Stimulated activated CD8-positive, alpha-beta memory T cell treated with anti-CD3 and anti-CD28 coated beads, Interleukin-4, amount 100 ng/mL, for 1 hour (primary cell): ENCODE measurements at places on chromosomes 16 and 17.

DNA sequence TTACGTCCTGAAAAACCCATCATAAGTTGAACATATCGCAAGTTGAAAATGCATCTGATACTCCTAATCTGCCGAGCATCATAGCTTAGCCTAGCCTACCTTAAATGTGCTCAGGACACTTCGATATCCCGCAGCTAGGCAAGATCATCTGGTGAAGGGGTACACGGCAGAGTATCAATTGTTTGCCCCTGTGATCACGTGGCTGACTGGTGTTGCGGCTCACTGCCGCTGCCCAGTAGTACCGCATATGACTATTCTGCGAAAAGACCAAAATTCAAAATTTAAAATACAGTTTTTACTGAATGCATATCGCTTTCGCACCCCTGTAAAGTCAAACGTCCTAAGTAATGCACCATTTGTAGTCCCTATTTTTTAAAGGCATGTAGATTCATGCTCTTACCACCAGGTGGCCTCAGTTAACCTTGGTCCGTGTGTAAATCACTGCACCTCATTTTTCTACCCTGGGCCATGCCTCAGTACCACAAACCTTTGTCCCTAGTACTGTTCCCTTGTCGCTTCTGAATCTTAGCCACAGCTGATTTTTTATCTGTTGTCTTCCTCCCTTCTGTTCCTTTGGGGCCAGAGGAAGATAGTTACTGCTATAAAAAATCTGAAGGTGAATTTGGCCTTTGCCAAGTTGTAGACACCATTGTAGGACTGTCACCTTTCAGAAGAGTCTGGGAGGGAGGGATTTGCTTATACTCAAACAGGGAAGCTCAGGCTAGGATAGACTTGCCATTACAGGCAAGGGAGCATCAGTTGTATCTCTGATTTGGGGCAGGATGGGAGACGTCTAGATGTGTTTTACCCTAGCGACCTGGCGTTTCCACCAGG is 34.4 kb downstream of the WWP2 start:
- DNase-seq: no peak

- no peak for DNase-seq
Measured at GRCh38 chr16:83470416-83470815, 337.4 kb upstream of the HSBP1 start.

DNA sequence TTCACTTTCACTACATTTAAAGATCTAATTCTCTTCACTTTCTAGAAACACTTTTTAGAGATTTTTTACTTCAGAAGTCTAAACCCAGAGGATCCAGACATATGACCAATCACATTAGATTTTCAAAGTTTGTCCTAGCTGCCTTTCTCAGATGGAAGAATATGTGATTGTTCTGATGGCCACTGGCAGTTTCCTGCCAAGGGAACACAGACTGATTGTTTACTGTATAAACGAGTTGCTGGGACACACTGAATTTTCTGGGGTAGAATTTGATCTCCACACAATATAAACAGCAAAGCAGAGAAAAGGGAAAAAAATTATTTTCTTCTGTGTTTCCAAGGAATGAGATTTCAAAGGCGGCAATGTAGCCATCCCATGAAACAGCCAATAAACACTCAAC is 480.0 kb downstream of the TOX3 start:
- no peak for DNase-seq

- DNase-seq: no peak
Measured at GRCh38 chr16:67244387-67245185, 2.7 kb downstream of the FHOD1 start.

- no peak for DNase-seq
Measured at GRCh38 chr17:80671825-80672110, 127.1 kb downstream of the RPTOR start.

DNA sequence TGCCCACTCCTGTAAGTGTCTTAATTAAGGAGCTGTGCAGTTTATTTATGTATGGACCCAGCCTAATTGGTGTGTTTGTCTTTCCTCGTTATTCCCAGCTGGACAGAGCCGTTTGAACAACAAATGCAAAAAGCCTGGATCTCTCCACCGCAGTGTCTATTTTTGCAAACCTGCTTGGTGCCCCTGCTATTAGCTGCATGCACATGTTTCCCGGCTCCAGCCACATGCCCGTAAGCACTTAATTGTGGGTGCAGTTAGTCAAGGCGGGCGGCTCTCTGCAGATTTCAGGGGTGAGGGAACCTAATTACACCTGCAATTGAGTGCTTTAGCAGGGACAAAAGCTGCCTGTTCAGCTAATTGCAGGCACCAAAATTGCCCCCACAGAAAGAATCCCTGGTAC is 74.0 kb upstream of the GSE1 start:
- no peak for DNase-seq

DNA sequence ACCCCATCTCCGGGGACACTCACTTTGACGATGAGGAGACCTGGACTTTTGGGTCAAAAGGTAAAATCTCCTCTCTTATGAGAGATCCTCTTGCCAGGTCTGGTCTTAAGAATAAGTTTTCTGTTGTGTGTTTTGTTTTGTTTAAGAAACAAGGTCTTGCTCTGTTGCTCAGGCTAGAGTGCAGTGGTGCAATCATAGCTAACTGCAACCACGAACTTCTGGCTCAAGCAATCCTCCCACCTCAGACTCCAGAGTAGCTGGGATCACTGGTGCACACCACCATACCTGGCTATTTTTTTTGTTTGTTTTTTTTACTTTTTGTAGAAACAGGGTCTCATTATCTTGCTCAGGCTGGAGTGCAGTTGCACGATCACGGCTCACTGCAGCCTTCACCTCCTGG is 4.1 kb downstream of the MMP25 start:
- no peak for DNase-seq

DNA sequence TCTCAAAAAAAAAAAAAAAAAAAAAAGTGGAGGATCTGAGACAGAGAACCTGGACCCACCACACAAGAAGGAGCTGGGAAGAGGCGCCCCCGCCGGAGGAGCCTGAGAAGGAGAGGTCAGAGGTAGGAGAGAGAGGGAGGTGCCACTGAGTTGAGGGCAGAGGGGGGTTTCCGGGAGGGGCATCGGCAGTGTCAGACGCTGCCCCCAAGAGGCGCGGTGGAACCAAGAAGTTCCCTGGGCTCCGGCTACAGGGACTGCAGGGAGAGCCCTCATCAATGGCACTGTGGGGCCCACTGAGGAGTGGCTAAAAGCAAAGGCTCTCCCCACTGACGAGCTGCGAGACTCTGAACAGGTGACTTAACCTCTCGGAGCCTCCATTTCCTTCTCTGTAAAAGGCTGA is 4.2 kb downstream of the CCDC42 start:
- DNase-seq: peak; percentile 21

- DNase-seq: no peak
Measured at GRCh38 chr16:75256059-75256571, 4.7 kb upstream of the BCAR1 start.

DNA sequence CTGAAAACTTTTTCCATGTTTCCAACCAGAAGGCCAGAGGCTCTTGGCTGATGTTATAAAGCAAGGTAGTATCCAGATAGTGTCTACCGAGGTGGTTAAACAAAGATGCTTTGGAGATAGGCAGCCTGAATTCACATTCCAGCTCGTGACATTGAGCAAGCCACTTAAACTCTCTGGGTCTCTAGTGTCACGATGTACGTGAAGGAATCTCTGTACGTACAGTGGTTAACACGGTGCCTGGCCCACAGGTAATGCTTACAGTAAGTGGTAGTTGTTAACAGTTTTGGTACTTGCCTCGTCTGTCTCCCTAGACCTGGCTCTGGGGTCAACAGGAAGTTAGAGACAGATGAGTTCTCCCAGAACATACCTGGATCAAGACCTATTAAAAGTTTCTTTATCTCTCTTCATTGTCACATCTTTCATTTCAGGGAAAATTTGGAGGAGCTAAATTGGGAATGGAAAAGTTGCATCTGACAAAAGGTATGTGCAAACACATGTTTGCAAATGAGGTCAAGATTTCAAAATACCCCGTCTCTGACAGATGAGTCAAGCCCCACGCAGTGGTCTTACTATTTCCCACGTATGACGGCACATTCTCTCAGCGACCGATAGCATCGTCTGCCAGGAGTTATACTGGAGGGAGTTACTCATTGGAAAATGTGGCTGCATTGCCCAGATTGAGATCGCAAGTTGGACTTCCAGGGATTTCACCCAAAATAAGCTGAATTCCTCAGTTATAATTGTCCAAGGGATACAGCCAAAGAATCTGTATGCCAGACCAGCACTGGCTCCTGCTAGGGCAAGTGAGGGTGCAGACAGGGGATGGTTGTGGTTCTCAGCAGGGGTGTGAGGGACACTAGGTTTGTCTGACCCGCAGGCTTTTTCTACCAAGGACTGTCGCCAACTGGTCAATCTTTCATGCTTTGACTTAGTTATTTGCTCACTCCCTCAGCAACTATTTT is 18.9 kb upstream of the MYH10 start:
- DNase-seq: no peak

DNA sequence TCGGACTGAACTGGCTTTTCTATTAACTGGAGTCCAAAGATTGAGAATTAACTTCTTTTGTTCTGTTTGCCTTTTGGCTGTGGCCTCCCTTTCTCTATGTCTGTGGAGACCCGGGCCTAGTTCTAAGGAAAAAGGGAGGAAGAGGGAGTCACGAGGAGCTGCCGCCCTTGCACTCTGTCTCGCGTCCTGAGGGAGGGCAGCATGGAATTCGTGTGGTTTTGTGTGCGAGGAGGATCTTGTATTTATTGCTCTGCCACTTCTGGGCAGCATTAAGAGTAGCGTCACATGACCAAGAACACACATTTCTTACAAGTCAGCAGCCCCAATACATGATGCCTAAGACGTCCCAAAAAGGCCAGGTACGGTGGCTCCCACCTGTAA is 23.6 kb downstream of the METTL22 start:
- DNase-seq: no peak

DNA sequence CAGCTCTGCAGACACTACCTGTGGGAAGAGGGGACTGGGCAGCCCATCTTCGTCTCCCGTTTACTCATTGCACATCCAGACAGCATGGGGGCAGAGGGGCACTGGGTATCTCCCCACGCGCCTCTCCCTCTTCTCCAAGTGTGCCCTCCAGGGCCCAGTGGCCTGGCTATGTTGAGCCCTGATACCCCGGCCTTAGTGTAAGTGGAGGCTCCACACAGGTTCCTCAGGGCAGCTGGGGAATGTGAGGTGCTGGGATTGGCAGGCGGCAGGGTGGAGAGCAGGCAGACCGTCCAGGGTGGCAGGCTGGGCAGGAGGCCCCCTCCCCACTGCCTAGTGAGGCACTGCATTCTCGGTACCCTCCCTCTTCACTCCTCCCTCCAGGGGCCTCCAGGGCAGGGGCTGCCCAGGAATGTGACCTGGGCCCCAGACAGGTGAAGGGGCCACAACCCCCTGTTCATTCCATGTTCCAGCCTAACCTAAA is 13.2 kb upstream of the NAGLU start:
- DNase-seq: no peak

DNA sequence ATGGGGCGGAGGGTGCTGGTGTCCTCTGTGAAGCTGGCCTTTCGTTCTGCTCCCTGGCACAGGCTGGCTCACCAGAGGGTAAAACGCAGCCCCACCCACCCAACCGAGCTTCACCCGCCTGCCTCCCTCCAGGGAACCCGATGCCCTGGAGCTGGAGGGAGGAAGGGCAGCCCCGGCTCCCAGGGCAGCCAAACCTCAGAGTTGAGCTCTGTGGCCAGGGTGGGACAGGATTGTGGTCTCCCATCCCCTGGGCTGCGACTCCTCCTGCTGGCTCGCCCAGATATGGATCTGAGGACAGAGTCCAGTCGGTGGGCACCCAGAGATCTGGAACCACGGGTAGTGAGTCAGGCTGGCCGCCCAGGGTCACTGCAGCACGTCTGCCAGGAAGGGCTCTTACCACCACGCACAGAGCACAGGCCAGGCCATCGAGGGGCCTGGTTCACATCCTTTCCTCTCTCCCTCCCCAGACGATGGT is 42.6 kb upstream of the CHMP6 start:
- DNase-seq: no peak

DNA sequence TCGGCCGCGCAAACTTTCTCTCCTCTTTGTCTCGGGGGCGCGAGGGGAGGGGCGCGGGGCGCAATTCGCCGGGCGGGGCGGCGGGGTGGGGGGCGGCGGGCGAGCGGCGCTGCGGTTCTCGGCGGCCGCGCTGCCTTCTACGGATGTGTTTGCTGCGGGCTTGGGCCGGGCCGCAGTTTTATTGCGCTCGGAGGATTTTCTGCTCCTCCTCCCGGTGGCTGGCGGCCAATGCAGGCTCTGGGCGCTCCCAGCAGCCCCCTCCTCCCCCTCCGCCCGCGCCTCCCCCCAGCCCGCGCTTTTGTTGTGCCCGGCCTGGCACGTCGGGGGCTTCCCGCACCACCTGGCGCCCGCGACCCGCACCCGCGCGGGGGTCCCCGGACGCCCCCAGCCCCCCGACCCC is at the start of gene TIMP2:
TSS of gene TIMP2 (minus strand) at position 154 of the 400 bp plus-strand sequence. CDS start 299 bp downstream, outside the sequence.
- DNase-seq: peak; percentile 30

GRCh38 chr17:78795861-78796516 is 13.9 kb upstream of the CYTH1 start:
- DNase-seq: no peak

DNA sequence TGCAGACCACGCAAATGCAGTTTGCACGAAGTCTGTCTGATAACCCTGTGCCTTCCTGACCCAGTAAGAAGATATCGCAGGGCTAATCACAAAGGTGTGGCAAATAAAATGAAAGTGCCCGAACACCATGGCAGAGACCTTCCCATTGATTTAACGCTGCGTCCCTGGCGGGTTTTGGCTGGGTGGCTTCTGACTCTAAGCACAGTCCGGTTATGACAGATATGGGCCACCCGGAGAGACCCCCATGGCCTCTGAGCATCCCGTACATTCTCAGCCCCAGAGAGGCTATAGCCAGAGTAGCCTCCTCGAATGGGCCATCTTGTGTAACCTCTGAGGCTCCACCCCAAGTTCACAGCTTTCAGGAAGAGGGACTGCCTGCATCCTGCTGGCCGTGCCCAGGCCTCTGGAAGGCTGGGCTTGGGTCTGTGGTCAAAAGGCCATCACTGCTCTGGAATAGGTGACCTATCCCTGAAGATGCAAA is 5.5 kb downstream of the FOXC2 start:
- DNase-seq: no peak

GRCh38 chr17:32349503-32349853 is 479 bp upstream of the ZNF207 start:
- no peak for DNase-seq

GRCh38 chr17:55334285-55334684 is 69.5 kb downstream of the HLF start:
- DNase-seq: no peak

DNA sequence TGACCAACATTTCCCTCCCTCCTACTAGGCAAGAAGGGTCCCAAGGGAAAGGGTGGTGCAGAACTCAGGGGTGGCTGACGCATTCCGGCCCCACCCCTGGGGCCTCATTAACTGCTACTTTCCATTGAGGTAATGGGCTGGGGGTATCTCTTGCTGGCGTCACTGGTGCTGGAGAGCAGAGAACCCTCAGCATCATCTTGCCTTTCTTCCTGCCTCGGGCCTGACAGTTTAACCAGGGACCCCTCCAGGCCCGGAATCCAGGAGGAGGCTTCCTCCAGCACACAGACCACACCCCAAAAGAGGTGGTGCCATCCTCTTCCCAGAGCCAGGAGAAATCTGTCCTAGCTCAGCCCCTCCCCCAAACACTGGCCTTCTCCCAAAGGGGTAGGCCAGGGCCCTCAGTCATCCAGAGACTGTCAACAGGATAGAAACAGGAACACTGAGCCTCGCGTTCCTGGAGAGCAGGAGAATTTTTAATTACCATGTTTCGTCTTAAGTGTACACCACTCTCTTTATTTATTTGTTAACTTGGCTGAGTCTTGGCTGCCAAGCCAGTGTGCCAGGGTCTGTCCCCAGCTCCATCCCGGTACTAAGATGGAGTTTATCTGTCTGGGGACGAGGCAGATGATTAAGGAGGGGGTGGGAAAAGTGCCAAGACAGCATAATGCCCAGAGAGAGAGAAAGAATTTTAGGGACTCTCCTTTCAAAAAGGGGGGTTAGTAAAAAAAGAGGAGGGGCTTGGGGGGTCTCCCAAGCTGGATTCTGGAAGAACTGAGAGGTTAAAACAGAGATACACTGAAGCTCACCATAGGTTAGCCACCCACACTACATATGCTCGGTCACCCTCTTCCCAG is 5.1 kb downstream of the ETV4 start:
- no peak for DNase-seq
